ENCODE measurements at places on chromosomes 11 and 22. TPM values are rescaled to one million over a fixed set of nuclear protein-coding genes. Genes with fewer than 3 reads are reported as not detected.
A peak's percentile ranks its signal among the peaks of the same experiment; 100 is the strongest.

PLAAT3 gene
- 2.4 TPM for total RNA-seq

DNA sequence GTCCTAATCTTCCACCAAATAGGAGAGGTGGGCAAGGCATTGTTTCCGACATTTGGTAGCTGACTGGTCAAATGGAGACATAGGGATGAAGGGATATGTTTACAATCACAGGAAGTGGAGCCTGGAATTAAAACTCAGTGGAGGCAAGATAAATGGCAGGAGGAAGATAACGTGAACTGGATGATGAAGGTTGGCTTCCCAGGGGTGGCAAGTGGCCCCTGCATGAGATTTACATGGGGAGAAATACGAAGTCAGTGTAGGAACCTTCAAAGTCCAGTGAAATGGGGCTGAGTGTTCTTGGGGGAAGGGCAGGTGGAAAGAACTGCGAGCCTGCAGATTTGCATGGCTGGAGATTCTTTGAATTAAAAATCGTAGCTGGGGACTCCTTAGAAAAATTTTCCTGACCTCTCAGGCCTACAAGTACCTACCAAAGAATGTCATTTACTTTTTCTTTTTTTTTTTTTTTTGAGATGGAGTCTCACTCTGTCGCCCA, 724 bp upstream of the FOXRED2 start:
- DNase-seq: no peak

COA4 gene
- 29.8 TPM for total RNA-seq

- no peak for DNase-seq
Observed at GRCh38 chr11:33383075-33383919, 126.1 kb downstream of the HIPK3 start.

DNA sequence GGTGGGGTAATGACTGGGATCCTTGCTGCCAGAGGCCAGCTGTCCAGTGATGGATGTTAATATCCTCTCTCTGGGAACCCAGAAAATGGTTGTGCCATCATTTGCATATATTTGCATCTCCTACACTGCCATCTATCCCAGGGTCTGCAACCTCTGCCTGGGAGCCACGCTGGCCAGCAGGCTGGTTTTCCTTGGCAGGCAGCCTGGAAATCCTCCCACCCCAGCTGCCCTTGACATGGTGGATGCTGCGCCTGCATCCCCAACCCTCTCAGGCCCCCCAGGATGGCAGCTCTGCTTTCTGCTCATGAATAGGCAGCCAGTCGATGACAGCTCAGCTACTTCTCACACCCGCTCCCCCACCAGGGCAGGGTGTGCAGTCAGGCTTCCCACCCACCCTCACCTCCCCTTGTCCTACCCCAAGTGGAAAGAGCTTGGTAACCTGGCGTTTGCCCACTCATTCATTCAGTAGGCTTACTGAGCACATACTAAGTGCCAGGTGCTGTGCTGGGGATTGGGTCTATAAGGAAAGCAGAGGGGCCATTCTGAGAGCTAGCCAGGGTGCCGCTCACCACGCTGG, 202.5 kb downstream of the TRIM29 start:
- DNase-seq: no peak

PTPRCAP gene
- total RNA-seq: not detected

LINC01488 gene
- not detected for total RNA-seq

DNA sequence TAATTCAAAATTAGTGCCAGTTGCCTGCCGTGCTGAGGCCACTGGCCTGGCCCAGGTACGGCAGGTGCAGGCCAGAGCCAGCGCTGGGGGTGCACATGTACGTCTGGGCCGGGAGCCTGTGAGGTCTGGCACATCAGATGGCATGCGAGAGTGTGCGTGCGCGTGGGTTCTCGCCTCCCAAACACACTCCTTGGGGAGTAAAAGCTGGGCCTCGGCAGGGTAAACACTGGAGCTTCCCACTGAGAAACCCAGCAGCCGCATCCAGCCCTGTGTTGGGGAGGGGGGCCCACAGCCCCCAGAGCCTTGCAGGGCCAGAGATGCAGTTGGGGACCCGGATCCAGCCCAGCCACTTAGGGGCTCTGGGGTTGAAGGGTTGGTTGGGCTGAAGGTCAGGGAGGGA, 37.8 kb downstream of the FLRT1 start:
- DNase-seq: no peak

GRCh38 chr22:33758961-33759360, 161.3 kb downstream of the LARGE1 start:
- no peak for DNase-seq

OR52E8 gene
- total RNA-seq: not detected

DNA sequence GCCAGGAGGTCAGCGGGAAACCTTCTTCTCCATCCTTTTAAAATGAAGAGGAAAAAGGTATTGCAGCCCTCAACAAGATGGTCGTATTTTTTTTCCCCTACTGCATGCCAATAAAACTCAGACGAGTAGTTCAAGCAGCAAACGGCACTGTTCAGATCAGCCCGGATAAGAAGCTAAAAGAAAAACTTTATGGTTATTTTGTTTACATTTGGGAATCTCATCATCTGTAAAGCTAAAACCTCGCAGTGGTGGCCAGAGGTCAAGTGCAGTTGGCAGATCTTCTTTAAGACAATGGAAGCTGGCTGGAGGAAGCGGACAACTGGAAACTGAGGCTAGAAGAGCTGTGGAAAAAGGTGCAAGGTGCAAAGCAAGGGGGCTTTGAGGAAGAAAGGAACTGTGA, 31.0 kb upstream of the CHRM4 start:
- DNase-seq: no peak

- DNase-seq: peak; percentile 76
Observed at GRCh38 chr22:38505541-38506117, 482 bp downstream of the DDX17 start.

GRCh38 chr22:40331706-40332105, 14.6 kb upstream of the ADSL start:
- no peak for DNase-seq

- no peak for DNase-seq
Observed at GRCh38 chr11:66238786-66239413, 29.5 kb upstream of the RAB1B start.

GRCh38 chr11:11016943-11017342, 159.1 kb upstream of the ZBED5 start:
- no peak for DNase-seq

- DNase-seq: no peak
Observed at GRCh38 chr22:31857247-31857646, 87.1 kb upstream of the YWHAH start.

DNA sequence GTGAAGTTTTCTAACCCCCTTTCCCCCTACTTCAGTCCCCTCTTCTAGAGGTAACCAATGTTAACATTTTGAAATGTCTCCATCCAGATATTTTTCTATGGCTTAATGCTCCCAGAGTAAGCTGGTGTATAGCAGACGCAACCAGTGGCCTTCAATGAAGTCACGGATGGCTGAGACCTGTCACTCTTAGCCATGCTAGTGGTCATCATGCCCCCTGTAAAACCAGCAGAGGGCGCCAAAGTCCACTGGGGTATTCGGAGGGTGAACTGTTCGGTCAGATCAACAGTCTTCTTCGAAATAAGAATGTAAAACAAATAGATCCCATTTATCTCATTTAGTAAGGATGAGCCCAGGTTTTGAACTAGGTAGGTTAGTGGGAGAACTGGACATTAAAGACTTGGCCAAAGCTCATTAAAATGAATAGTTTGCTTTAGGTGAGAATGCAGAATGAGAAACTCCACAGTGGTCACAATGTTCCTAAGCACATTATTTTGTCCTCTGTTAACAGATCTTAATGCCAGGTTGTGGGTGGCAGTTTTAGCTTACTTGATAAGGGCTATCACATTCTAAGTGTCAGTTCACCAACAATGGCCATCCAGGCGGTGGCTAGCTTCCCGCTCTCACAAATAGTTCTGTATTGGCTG, 8.6 kb upstream of the MMP8 start:
- no peak for DNase-seq

GRCh38 chr22:45905326-45905923, 71.5 kb downstream of the WNT7B start:
- no peak for DNase-seq

DNA sequence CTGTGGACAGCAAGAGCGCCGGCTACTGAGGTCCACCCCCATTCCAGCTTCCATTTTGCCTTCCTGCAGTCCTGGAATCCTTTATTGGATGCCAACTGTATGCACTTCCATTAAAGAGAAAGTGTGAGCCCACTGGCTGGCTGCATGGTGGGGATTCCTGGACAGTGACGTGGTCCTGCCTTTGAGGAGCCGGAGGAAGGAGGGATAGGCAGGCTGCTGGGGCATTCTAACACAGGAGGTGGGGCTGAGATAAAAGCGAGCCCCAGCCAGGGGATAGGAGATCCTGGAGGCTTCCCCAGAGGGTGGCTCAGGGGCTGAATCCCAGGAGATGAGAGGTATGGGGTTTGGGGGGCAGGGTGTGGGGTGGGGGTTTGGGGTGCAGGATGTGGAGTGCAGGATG, 984.7 kb downstream of the BRD1 start:
- DNase-seq: no peak

DNA sequence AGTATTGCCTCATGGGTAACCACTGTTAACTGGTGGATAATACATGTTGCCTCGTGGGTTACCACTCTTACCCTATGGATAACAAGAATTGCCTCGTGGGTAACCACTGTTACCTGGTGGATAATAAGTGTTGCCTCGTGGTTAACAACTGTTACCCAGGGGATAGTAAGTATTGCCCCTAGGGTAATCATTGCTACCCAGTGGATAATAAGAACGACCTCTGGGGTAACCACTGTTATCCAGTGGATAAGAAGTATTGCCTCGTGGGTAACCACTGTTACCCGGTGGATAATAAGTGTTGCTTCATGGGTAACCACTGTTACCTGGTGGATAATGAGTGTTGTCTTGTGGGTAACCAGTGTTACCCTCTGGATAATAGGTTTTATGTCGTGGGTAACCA, 28.1 kb upstream of the NXPE4 start:
- no peak for DNase-seq

- DNase-seq: no peak
Observed at GRCh38 chr11:12682737-12683500, 8.7 kb downstream of the TEAD1 start.

GRCh38 chr22:39731881-39732555, 161.5 kb downstream of the CACNA1I start:
- DNase-seq: no peak

TMPRSS4 gene
- total RNA-seq: not detected

GRCh38 chr11:10641177-10641911, 52.2 kb downstream of the IRAG1 start:
- no peak for DNase-seq

- DNase-seq: no peak
Observed at GRCh38 chr11:86606836-86607481, 65.5 kb downstream of the ME3 start.

DNA sequence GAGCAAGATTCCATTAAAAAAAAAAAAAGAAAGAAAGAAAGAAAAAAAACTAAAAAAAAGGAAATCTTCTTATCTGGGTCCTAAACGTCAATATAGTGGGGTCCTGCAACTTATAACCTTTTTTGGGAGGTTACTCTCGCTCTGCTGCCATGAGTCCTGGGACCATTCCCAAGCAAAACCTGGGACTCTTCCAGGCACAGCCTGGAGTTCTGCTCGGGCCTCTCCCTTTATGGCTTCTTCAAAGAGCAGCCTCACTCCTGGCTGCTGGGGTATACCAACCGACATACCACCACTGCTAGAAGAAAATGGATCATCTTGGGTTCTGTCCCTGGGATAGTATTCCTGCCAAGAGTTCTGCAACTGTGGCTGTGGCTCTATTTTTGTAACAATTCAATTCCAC, 14.1 kb upstream of the CKAP5 start:
- no peak for DNase-seq

DNA sequence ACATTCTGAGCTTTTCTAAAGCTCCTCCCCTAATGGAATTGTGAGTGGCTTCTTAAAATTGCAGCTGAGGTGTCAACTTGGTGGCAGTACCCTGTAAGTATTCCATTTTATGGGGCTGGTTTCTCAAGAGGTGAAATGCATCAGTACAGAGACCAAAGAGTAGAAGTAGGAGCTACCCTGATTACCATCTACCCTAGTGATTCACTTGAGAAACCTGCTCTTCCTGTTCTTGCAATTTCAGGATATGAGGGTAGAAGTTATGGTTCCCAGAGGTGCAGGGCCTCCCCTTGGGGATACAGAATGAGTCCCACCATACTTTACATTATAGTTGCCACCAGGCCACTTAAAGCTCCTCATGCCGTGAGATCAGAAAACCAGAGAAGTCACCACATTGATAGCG, 944.6 kb downstream of the OPCML start:
- DNase-seq: no peak

DNA sequence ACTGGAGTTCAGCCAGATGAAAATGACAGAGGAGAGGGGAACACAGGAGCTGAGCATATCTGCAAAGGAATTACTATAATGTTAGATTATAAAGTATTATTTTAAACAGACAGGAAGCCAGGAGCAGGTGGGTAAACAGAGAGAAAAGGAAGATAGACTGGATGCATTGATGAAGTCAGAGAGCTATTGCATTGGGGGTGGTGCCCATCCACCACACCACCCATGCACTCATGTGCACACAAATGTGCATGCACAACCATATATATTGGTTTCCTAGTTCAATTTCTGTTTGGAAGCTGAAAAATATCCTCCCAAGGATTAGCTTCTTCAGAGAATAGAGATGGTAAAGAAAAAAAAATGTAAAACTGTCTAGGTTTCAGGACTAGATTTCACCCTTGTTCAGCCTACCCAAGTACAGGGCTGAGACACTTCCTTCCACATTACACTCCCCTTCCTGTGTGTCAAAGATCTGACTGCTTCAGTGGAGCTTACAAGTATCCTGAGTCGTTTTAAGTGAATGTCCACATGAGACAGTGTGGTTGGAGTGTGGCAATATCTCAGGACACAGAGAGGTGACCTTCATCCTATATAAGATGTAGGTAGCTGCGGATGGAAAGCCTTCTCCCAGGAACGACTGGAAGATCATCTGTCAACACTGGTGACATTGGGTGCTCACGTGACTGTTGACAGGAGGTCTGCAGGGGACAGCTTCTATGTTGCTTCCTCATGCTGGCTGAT, 12.2 kb upstream of the SMPD1 start:
- DNase-seq: no peak

- no peak for DNase-seq
Observed at GRCh38 chr22:25680956-25681355, 61.0 kb upstream of the MYO18B start.

DNA sequence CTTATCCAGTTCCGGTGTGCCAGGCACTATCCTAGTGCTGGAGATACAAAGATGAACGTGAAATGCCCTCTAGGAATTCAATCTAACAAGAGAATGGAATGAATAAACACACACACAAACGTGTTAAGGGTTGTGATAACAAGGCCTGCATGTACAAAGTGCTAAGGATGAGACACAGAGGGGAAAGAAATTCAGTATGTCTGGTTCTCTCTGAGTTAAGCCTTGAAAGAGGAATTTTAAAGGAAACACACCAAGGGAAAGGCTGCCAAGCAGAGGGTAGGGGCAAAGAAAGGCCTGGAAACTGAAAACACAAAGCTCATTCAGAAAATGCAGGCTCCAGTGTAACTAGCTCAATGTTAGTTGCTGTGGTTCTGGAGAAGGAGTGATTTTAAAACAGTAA, 4.2 kb downstream of the CHKA start:
- DNase-seq: no peak
